ENCODE measurements at places on chromosomes 1 and 21.

DNA sequence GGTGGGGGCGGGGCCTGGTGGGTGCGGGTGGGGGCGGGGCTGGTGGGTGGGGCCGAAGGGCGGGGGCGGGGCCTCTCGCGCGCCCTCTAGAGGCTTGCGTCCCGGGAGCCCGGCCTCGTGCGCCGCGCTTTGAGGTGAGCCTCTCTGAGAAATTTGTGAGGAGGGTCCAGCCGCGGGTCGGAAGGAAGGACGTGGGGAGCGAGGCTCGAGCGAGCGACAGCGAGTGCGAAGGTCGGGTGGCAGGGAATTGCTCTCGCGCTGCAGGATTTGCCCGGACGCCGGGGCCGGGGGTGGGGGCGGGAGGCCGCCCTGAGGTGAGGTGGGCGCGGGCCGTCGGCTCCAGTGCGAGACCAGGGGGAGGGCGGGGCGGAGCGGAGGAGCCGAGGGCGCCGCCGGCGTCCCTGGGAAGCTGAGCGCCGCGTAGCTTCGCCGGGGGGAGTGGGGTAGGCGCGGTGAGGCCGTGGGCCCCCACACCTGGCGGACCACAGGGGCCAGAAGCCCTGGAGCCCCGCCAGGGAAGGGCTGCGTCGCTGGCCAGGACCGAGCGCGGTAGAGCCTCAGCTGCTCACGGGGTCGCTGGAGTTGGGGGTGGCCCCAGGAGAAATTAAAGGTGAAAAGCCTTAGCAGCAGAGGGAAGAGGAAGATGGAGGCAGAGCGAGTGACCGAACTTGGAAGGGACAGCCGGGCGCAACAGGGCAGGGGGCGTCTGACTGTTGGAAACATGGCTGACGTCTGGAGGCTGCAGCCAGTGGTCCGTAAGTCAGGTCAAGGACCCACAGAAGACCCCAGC is 754 bp upstream of the LSS start:
- DNase-seq: no peak

DNA sequence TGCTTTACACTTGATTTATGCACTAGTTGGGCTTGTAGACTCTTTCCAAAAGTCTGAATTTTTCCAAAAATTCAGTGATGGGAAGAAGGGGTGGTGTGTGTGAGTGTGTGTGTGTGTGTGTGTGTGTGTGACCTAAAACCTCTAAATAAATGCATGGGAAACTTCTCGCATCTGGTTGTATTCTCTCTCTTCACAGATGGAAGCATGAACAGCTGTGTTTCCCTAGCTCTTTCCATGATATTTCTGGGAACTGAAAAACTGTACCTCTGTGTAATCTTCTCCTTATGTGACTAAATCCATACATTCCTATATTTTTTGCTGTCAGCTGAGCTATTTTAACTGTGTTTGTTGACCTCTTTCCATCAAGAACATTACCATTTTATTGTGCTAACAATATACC is 26.2 kb upstream of the CYYR1 start:
- DNase-seq: no peak

GRCh38 chr1:64882574-64883255 is 83.6 kb downstream of the JAK1 start:
- DNase-seq: no peak

GRCh38 chr1:246455476-246455875 is 51.6 kb downstream of the SMYD3 start:
- DNase-seq: no peak

- DNase-seq: no peak
Observed at GRCh38 chr1:185775501-185775900, 41.3 kb downstream of the HMCN1 start.

Measured in brain pericyte (primary cell).